Fibroblast of villous mesenchyme (primary cell): ENCODE measurements at places on chromosomes 2 and 18. TPM values are rescaled to one million over a fixed set of nuclear protein-coding genes. Genes with fewer than 3 reads are reported as not detected.
A peak's percentile ranks its signal among the peaks of the same experiment; 100 is the strongest.

DNA sequence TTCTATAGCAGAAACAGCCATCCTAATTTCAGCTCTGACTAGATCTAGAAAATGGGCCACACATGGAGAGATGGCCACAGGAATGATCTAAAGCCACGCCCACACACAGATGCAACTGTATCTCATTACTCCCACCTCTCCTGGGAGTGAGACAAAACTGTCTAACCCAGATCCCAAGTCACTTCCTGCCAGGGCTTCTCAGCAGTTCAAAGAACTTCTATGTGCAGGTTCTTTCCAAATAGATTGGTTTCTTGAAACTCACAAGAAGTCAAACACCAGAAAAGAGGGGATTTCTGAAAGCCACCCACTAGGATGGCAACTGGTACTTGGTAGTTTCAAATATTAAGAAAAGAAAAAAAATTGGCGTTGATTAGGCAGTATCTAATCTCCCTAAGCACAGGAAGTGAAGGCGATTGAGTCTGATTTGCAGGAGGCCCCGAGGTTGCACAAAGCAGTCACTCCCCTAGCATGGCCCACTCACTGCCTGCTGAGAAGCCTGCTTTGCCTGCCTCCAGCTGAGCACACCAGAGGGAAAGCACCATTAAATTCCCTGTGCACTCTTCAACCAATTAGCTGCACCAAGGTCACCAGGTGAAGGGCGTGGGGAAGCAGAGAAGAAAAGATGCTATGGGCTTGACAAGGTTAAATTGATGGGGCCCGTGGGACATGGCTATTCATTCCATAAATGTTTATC is 51.1 kb downstream of the PAPOLG start:
- peak; percentile 61 for DNase-seq

DNA sequence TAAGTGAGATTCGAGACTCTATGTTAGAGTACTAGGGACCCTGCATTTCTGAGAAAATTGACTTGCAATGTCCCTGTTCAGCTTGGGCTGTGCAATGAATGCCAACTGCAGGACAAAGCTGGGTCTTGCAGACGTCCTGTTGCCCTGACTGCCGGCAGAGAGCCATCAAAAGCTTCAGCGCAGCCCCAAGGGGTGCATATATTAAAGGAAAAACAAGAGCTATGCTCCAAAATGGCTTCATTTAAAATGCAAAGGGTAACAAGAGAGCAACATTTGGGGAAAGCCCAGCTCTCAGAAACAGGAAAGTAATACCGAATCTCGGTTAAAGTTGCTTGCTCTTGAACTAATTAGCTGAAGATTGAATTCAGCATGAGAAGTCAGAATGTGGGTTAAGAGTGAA is 110.9 kb upstream of the PNPT1 start:
- no peak for DNase-seq

GRCh38 chr2:54632733-54633692 is 90.4 kb upstream of the EML6 start:
- DNase-seq, result peak; percentile 87

The VIT gene
- total RNA-seq, result under 0.01 TPM in 1 of 2 replicates, not detected in the other

The LINC00305 gene
- not detected in 2 replicates for total RNA-seq

- DNase-seq, result no peak
These were observed 1.4 kb downstream of the CNTNAP5 start for GRCh38 chr2:124026503-124026902.

DNA sequence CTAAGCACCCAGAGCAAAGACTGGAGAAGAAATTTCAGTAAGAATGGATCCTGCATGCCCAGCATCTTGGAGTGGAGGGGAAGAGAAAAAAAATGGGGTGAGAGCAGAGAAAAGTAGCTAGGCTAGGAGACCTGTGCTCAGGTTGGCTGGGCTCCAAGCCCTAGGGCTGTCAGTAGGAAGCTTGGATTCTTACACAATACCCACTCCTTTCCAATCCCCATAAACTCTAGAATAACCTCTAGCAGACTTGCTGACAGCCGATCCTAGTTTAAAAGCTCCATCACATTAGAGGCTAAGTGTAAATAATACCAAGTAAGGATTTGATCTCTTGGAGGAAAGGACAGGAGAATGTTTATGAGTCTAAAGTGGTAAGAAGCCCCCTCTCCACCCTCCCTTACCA is 46.2 kb upstream of the NABP1 start:
- peak; percentile 88 for DNase-seq

- DNase-seq, result no peak
These were observed 1079.5 kb upstream of the CELF4 start for GRCh38 chr18:38644875-38645641.

DNA sequence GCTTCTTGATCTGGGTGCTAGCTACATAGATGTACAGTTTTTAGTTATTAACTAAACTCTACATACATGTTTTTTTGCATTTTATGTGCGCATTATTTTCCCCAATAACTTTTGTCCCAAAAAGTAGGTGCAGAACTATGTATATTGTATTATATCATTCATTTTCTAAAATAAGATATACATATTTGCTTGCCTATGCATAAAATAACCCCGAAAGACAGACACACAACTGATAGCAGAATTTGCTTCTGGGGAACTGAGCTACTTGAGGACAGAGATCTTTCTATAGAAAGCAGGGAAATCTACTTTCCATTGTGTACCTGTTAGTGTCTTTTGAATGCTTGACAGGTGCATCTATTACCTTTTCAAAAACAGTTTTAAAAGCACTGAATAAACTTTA is 88.9 kb upstream of the SIX3 start:
- DNase-seq, result no peak

The SRD5A2 gene
- under 0.01 TPM in 1 of 2 replicates, not detected in the other for total RNA-seq

- DNase-seq, result no peak
These were observed 57.3 kb downstream of the CPO start for GRCh38 chr2:206996556-206997065.

GRCh38 chr2:12778369-12778768 is 61.6 kb downstream of the TRIB2 start:
- no peak for DNase-seq

DNA sequence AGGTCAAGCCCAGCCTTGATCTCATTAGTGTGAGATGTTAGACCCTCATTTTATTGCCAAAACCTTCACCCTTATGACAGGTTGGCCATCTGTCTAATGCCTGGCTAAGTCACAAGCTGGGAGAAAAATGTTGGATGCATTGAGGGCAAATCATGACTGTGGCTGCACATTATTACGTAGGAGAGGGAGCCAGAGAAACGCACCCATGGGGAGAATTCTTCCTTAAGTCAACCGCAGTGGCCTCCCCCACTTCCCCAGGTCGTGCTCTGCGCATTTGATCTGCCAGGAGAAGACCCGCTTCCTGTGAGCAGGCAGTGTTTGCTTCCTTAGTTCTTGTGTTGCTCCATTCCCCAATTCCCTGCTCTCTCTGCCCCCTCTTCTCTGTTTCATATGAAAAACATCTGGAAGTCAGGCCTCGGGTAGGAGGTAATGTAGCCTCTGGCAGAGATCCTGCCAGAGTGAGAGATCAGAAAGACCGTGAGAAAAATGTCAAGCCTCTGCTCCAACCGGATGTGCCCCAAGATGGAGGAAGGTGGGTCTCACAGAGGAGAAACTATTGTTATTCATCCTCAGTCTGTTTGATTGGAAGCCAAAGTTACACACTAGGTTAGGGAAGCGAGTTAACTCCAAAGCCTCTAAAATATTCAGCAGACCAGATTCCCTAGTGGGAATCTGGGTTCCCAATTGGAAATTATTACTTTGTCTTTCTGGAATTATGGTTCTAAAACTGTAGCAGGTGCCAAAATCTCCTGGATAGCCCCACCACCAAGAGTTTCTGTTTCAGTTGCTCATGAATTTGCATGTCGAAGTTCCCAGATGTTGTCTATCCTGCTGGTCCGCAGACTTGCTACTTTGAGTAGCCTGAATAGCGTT is 144.3 kb upstream of the PELI1 start:
- DNase-seq, result peak; percentile 92

DNA sequence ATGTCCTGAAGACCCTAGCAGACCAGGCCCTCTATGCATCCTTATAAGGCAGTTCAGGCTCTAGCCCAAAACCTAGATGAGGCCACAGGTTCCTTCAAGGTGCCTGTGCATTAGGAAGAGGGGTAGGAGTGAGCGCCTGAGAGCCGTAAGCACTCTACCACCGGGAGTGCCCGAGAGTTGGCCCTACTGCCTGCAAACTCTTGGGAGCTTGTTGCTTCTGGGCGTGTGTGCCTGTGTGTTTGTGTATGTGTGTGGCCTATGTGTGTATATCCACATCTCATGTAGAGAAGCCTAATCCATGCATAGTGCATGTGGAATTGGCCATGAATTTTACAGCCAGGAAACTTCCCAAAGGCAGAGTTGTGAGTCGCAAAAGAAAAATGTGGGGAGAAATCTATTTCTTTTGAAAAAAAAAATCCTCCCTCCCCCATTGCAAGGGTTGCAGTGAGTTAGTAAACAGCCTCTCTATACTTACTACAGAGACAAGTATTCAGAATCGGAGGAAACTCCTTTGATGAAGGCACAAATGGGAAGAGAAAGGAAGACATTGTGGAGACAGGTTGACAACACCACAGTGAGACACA is 96.8 kb downstream of the ADD2 start:
- no peak for DNase-seq

GRCh38 chr2:49959961-49960553 is 805.7 kb upstream of the FSHR start:
- DNase-seq, result no peak

DNA sequence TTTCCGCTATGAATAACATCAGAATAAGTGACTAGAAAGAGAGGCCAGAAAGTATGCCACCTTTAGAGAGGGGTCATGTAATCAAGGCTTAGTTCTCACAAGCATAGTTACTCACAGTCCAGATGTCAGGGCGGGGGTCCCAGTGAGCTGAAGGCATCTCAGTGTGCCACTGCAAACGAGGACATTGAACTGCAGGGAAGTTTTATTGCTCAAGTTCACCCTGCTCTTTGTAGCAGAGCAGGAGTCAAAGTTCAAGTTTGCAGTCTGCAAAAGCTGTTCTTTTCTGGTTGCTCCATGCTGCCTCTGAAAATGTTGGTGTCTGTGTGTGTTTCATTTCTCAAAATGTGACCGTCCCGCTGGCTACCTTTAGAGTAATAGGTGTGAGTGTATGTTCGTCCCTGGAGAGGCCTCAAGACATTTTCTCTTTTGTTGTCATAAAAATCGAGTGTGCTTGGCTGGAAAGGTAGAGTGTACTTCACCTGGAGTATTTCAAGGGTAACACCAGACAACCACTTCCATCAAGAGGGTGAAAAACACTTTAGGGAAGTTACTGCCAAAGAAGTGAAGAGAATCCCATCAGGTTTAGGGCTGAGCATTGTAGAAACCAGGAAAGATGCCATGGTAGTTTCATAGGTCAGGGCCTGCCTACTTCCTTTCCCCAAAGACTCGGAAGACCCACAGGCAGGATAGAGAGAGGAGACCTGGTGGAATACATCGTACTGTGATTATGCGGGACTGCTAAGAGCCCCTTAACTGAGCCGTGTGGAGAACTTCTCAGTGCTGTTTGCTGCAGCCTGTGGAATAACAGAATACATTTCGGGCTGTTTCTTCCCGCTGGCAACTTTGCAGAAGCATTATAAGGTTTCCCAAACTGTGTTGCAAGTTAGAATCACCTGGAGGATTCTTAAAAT is 89.9 kb downstream of the LYPD6 start:
- DNase-seq, result peak; percentile 64

The FLACC1 gene
- 0.64 and 1.3 TPM in 2 replicates for total RNA-seq

- DNase-seq, result no peak
These were observed 610.0 kb downstream of the KCNJ3 start for GRCh38 chr2:155308367-155309009.

The PLCL1 gene
- 0.43 and 0.64 TPM in 2 replicates for total RNA-seq

DNA sequence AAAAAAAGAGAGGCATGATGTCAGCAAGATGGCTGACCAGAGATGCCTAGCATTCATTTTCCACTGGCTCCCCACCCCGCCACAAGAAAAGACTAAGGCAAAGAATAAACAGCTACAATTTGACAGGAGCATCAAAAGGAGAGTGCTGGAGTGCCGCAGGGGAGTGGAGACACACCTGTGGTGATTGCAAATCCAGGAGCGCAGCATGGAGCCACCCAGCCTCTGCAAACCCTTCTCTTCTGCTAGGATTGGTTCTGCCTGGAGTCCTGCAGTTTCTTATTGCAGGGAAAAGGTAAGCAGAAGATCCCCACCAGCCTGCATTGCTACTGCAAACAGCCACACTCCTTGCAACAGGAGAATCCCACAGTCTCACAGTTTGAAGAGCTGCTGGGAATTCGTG is 26.1 kb downstream of the BOLL start:
- DNase-seq, result no peak

- DNase-seq, result peak; percentile 28
These were observed 33.9 kb downstream of the SLC4A3 start for GRCh38 chr2:219661197-219661954.

- peak; percentile 31 for DNase-seq
These were observed 144.5 kb downstream of the RAD51AP2 start for GRCh38 chr2:17373741-17374140.

DNA sequence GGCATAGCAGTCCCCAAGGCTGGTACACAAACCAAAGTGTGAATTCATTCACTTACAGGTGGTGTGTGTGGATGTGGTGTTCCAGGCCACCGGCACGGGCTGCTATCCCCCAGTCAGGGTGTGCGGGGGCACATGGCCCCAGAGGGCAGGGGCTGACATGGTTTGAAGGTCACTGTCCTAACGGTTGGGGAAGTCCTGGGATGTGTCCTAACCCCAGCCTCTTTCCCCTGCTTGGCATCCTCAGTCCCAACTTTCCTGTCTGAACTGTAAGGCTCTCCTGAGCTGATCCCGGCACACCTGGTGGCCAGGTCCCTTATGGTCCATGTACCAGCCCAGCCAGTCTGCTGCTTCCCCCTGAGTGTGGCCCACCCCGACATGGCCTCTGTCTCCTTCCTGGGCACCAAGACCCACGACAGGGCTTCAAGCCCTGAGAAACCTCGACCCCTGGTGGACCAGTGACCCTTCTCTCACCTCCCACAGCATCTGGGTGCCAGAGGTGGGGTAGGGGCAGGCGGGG is 2.4 kb upstream of the TMEM185B start:
- no peak for DNase-seq

- DNase-seq, result no peak
These were observed 171.7 kb downstream of the ANKRD30B start for GRCh38 chr18:14919666-14920065.

DNA sequence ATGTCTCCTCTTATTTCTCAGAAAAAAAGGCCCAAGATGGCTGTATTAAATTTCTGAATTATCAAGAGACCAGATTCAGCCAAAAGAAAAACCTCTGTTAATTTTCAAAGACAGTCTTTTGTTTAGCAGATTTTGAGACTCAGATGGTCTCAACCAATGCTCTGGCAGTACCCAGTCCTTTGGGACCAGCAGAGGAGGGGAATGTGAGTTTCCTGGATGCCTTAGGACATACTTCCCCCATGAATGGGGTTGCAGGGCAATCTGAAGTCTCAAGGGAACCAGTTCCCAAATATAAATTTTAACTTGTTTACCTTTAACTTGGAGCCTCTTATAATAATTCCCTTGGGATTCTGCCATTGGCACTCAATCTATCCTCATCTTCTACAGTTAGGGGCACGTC is 107.8 kb upstream of the ZNF521 start:
- no peak for DNase-seq

The WDSUB1 gene
- total RNA-seq, result 5.2 TPM in 2 replicates

- no peak for DNase-seq
These were observed 103.4 kb downstream of the CCDC141 start for GRCh38 chr2:178946494-178946893.

The GPR17 gene
- not detected in 2 replicates for total RNA-seq

GRCh38 chr18:55343396-55344073 is 244.5 kb downstream of the TCF4 start:
- DNase-seq, result peak; percentile 48
